Muscle of leg (tissue), 16 donors: ENCODE measurements at places on chromosomes 1 and 21.

GRCh38 chr21:29546071-29546470 lies 247.3 kb downstream of the BACH1 start:
- H3K27me3 ChIP-seq, result no peaks in the 10 kb centered on the region
- DNase-seq, result no peak
- no peaks in the 10 kb centered on the region for H3K4me1 ChIP-seq

GRCh38 chr1:213089924-213090677 lies 39.1 kb downstream of the RPS6KC1 start:
- DNase-seq, result no peak
- H3K27ac ChIP-seq, result no peak overlapping the region
- no peaks in the 10 kb centered on the region for H3K4me1 ChIP-seq
- peaks cover 11% of the 10 kb centered on the region for H3K36me3 ChIP-seq
- no peak overlapping the region for H3K4me3 ChIP-seq
- no peaks in the 10 kb centered on the region for H3K27me3 ChIP-seq

DNA sequence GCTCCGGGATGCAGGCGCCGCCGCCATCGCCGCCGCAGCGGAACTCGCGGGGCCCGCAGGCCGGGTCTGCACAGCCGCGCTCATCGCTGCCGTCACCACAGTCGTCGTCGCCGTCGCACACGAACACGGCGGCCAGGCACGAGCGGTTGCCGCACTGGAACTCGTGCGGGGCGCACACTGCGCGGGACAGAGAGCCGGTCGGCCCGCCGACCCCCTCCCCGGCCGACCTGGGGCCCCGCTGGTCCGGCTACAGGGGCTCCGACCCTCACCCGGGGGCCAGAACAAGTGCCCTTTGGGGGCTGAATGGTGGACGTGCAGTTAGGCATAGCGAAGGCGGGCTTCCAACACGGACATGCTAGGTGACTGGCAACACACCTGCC lies 38.6 kb upstream of the MAGOH start:
- DNase-seq, result no peak
- H3K4me1 ChIP-seq, result peaks cover 6% of the 10 kb centered on the region
- no peaks in the 10 kb centered on the region for H3K36me3 ChIP-seq
- no peak overlapping the region for H3K4me3 ChIP-seq
- no peaks in the 10 kb centered on the region for H3K27me3 ChIP-seq
- H3K27ac ChIP-seq, result no peak overlapping the region

- no peak overlapping the region for H3K27ac ChIP-seq
- H3K4me3 ChIP-seq, result no peak overlapping the region
- no peaks in the 10 kb centered on the region for H3K27me3 ChIP-seq
- no peak for DNase-seq
- peaks cover 3% of the 10 kb centered on the region for H3K4me1 ChIP-seq
- H3K36me3 ChIP-seq, result no peaks in the 10 kb centered on the region
These were observed 65.3 kb downstream of the TENT5C start for GRCh38 chr1:117670976-117671780.

- H3K36me3 ChIP-seq, result no peaks in the 10 kb centered on the region
- peak; percentile 80 for DNase-seq
- no peaks in the 10 kb centered on the region for H3K4me1 ChIP-seq
These were observed 44.5 kb upstream of the C1orf87 start for GRCh38 chr1:60118085-60118484.

DNA sequence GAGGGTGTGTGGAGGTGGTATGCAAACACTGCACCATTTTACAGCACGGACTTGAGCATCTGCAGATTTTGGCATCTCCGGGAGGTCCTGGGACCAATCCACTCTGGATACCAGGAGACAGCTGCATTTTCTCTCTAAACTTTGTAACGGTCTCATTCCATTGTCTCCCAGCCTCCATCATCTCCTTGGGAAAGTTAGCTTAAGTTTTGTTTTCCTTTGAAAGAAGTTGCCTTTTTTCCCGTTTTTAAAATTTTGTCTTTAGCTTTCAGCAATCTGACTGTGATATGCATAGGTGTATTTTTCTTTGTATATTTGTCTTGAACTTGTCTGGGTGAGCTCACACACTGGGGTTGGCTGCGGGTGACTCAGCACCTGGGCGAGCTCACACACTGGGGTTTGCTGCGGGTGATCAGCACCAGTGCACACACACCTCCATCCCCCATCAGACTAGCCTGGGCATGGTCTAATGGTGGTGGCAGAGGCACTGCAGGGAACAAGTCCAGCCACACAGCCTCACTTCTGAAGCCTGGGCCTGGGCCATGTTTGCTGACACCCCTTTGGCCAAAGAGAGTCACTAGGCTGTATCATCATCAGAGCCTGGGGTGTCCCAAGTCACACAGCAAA lies 32.1 kb upstream of the COL18A1 start:
- no peak overlapping the region for H3K27ac ChIP-seq
- H3K27me3 ChIP-seq, result peaks cover 3% of the 10 kb centered on the region
- H3K4me1 ChIP-seq, result peaks cover 12% of the 10 kb centered on the region
- H3K4me3 ChIP-seq, result no peak overlapping the region
- DNase-seq, result no peak
- H3K36me3 ChIP-seq, result no peaks in the 10 kb centered on the region

DNA sequence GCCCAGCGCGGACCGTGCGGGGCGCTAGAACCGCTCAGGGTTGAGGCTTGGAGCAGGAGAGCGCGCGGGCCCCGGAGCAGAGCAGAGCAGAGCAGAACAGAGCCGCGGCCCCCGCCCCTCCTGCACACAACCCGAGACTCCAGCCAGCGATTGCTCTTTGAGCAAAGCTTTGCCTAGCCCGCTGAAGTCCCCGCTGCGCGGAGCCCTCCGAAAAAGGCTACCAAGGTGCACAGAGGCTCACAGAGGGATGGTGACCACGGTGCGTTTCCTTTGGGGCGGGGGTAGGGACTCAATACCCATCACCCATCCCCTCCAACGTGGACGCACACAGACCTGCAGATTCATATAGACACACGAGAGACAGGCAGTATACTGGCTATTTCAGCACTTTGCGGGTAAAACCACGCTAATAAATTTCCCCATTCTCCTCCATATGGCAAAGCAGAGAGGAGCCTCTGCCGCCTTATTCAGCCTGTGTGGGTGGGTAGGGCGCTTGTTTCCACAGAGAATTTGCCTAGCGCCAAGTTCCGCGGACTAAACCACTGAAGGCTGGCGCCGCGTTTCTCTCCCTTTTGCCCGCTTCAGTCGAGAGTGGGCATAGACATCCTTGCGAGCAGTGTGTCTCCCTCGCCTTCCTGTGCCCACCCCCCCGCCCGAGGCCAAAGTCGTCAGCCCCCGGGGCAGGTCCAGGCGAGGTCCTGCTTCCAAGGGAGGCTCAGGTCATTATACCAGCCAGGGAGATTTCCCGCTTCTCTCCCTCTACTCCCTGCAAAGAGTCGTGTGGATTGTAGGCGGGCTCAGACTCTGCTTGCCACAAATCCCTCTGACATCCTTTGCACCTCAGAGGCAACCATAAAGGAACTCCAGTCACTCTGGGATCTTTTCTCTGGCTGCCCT lies 8.5 kb downstream of the HLX start:
- peak overlapping the region; percentile 22 for H3K4me3 ChIP-seq
- peaks cover 38% of the 10 kb centered on the region for H3K4me1 ChIP-seq
- H3K27ac ChIP-seq, result no peak overlapping the region

DNA sequence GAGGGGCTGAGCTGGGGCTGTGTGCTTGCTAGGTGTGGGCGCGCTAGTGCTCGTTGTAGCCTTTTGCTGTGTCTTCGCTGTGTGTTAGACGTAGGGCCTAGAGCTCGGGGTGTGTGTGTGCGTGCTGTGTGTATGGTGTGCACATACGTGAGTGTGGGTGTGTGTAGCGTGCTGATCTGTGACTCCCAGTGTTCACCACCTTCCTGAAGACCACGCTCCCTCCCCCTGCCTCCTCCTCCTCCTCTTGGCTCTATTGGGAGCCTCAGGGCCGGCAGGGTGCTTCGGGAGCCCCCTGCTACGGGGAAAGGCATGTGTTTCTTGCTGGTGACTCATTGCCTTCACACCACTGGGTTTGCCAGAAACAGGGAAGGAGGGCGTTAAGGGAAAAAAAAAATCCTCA lies 9.4 kb upstream of the KCNC4 start:
- H3K4me1 ChIP-seq, result no peaks in the 10 kb centered on the region
- H3K4me3 ChIP-seq, result no peak overlapping the region
- no peaks in the 10 kb centered on the region for H3K27me3 ChIP-seq
- no peaks in the 10 kb centered on the region for H3K36me3 ChIP-seq
- no peak overlapping the region for H3K27ac ChIP-seq
- DNase-seq, result no peak

- H3K36me3 ChIP-seq, result no peaks in the 10 kb centered on the region
- no peak overlapping the region for H3K27ac ChIP-seq
- peaks cover 21% of the 10 kb centered on the region for H3K4me1 ChIP-seq
- H3K27me3 ChIP-seq, result peaks cover 6% of the 10 kb centered on the region
- no peak for DNase-seq
These were observed 30.7 kb upstream of the SLC19A1 start for GRCh38 chr21:45572783-45573451.

- peaks cover 17% of the 10 kb centered on the region for H3K4me1 ChIP-seq
- H3K36me3 ChIP-seq, result no peaks in the 10 kb centered on the region
- DNase-seq, result no peak
- H3K27ac ChIP-seq, result no peak overlapping the region
- H3K27me3 ChIP-seq, result peaks cover 85% of the 10 kb centered on the region
These were observed 10.1 kb upstream of the SAMD11 start for GRCh38 chr1:913491-914130.

DNA sequence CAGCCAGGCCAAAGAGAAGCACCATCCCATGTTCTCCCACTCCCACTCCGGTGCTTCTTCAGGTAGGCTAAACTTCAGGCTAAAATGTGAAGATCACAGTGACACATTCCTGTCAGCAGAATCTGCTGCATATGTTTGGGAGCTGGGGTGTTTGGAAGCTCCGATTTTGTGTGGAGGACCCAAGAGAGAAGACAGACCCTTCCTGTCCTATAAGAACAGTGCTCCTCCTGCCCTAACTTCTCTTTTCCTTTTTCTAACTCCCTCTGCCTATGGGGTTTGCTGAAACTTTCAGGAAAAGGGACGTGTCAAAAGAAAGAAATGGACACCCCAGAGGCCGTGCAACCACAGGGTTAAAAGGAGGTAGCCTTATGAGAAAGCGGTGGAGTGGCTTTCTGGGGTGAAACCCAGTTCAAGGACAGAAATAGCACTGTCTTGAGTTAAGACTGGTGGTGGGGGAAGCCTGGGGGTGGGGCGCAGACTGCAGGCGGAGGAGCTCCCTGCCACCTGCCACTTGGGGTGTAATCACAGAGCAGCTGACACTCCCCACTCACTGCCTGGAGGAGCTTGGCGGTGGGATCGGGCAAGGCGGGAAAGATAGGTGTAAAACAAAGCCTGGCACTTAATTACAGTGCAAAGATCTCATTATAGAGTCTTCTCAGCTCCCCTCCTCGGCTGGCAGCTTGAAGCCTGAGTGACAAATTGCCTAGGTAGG lies 645 bp upstream of the TLR5 start:
- H3K36me3 ChIP-seq, result no peaks in the 10 kb centered on the region
- peaks cover 41% of the 10 kb centered on the region for H3K4me1 ChIP-seq
- H3K4me3 ChIP-seq, result peak overlapping the region; percentile 48
- peak overlapping the region; percentile 88 for H3K27ac ChIP-seq
- DNase-seq, result peak; percentile 75
- H3K27me3 ChIP-seq, result no peaks in the 10 kb centered on the region

DNA sequence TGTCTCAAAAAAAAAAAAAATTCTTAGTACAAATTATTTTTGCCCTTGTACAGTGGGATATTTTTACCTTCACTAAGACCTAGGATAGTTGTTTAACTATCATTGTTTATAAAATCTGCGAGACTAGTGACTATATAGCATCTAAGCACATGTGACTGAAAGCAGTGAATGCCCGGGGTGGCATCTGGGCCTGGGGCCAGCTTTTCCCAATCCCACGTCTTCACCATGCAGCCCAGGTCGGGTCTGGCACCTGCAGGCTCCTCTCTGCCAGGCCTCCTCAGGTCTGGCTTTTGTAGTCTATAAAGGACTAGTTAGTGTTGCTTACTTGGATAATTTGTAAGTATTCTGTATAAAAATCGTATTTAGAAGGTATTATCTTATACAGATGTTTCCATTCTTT lies 40.8 kb downstream of the CBS start:
- DNase-seq, result no peak
- no peaks in the 10 kb centered on the region for H3K27me3 ChIP-seq

- peaks cover 6% of the 10 kb centered on the region for H3K27me3 ChIP-seq
- peaks cover 4% of the 10 kb centered on the region for H3K4me1 ChIP-seq
- peak; percentile 48 for DNase-seq
- H3K4me3 ChIP-seq, result peak within 1 kb of the TSS; percentile 47
These were observed at the start of gene RBM11 for GRCh38 chr21:14215971-14216641. Gene RBM11 (plus strand): TSS chr21:14216157. CDS start chr21:14216187, 30 bp downstream.

DNA sequence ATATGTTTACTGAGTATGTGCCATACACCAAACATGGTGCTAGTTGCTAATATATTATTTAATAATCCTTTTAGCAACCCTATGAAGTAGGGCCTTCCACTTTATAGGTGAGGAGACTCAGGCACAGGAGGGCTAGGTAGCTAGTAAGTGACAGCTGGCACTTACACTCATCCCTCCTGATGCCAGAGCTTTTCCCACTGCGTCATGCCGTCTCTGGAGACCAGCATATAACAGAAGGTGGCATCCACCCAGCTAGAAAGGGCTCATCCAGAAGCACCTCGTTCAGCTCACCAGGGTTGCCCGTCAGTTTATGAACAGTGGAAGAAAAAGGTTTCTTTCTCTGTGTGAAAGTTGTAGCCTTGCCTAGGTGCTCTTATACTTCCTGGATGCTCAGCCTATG lies 108.9 kb downstream of the NOS1AP start:
- no peak for DNase-seq
- H3K4me1 ChIP-seq, result no peaks in the 10 kb centered on the region
- no peak overlapping the region for H3K27ac ChIP-seq
- H3K36me3 ChIP-seq, result no peaks in the 10 kb centered on the region
- H3K27me3 ChIP-seq, result no peaks in the 10 kb centered on the region
- H3K4me3 ChIP-seq, result no peak overlapping the region

DNA sequence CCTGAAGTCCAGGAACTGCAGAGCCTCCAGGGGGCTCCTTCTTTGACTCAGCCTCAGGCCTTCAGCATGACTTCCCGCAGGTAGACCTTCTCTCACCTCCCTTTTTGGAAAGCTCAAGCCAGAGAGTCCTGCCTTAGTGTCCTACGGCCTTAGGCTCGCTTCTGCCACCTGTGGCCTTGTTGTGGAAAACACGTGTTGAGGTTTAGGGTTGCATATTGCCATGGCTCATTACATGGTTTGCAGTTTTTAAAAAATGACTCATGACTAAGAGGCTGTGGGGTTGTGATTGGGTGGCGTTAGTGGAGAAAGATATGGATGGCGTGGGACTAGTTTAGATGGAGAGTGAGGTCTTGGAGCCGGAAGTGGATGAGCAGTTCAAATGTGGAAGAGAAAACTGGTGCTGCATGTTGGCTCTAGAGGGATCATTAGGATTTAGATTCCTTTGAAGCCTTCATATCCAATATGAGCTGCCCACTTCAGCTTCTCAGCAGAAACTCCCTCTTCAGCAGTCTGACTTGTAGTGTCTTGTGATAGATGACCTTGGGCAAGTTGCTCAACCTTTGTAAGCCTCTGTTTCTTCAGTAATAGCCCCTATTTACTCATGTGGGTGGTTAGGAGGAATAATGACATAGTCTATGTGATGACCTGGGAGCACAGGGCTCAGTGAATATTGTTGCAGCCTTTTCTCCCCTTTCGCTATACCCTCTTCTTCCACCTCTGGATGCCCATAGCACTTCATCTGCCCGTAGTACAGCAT lies 6.5 kb upstream of the FGGY start:
- no peak overlapping the region for H3K27ac ChIP-seq
- H3K36me3 ChIP-seq, result no peaks in the 10 kb centered on the region
- H3K4me3 ChIP-seq, result no peak overlapping the region
- DNase-seq, result peak; percentile 47
- peaks cover 4% of the 10 kb centered on the region for H3K4me1 ChIP-seq
